ENCODE measurements at places on chromosomes 5 and 9.

DNA sequence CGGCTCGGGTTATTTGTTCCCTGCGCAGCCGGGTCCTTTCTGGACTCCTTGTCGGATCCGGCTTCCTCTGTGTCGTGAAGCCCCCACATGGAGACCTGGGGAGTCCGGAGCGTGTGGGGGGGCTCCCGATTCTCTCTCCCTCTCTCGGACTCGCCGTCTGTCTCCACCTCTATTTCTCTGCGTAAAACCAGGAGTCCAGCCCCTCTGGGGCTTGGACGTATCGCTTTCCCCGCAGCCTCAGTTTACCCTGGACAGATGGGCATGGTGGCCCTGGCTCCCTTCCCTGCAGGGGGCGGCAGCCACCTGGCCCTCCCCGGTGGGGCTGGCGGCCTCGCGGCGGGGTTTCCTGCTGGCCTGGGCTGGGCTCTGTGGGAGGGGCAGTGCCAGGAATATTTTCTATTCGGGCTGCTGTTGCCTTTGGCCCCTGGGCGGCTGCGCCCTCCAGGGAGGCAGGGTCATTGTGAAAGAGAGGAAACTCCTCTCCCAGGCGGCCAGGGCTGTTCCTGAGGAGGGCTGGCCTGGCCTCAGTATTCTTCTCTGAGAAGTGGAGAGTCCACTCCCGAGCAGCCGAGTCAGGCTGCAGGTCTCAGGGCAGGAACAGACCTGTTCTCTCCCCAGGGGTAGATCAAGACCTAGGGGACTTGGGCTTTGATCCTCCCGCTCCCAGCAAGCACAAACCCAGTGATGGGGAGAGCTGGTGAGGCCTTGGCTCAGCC is 665 bp downstream of the ASS1 start:
- DNase-seq, result no peak

- peak; percentile 82 for DNase-seq
These were observed 72.7 kb upstream of the FCN2 start for GRCh38 chr9:134807716-134808446.

- no peak for DNase-seq
These were observed 15.5 kb upstream of the LAMC3 start for GRCh38 chr9:130993303-130994030.

DNA sequence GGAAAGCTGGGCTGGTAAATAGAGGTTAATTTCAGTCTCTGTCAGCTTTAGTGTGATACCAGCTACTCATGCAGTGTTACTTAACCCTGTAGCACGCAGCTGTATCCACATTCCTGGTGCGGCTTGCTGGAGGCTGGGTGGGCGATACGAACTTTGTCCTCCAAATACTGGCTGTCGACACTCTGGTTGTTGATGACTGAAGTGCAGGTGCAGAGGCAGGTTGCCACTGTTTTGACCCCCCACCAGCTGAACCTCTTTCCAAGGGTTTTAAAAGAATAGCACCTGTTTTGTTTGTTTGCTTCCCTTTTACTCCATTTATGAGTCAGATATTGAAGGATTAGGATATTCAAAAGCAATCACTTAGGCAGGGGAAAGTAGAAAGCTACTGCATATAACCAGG is 4.4 kb upstream of the RABGAP1 start:
- no peak for DNase-seq

DNA sequence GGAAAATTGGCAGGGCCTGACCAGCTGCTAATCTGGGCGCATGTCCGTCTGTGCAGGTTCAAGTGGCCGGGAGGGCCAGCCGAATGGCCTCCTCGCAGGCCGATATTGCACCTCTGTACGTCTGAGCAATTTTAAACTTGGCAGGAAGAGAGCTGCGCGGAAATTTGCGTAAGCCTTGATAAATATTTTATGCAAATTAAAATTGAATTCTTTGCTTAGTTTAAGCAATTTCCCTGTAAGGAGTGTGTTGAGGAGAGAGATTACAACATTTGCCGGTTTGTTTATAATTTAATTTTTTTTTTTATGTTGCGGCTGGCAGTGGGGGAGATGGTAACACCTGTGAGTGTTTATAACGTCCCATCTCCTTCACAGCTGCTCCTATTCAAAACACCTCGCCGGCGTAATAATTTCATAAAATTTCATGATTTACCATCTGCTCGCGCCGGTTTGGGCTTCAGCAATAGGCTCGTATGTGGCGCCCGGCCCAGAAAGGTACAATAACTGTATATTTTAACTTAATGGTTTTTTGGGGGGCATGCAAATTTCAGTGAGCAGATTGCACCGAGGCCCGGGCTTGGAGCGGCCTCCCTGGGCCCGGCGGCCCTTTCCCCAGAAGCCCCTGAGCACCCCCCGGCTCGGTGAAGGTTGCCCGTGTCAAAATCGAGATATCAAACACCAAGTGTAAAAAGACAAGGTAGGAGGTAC is 269.4 kb upstream of the MVB12B start:
- DNase-seq, result no peak

GRCh38 chr9:100204796-100205195 is 105.8 kb downstream of the INVS start:
- DNase-seq, result no peak

DNA sequence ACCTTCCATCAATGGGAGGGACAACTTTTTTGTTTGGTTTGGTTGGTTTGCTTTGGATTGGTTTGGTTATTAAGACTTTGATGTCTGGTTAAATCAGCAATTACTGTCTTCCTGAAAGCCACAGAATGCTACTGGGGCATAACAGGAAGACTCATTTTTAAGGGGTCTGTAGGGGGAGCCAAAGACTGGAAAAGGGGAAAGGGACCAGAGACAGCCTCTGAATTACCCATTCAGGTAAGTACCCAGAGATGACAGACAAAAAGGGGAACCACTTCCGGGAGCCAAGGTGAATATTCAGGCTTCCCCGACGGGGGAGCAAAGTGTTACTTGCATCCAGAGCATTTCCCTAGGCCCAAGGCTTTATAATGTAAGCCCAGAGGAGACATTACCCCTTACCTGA is 4.6 kb upstream of the FEM1C start:
- no peak for DNase-seq

- no peak for DNase-seq
These were observed 20.2 kb downstream of the HRH2 start for GRCh38 chr5:175678074-175678473.

DNA sequence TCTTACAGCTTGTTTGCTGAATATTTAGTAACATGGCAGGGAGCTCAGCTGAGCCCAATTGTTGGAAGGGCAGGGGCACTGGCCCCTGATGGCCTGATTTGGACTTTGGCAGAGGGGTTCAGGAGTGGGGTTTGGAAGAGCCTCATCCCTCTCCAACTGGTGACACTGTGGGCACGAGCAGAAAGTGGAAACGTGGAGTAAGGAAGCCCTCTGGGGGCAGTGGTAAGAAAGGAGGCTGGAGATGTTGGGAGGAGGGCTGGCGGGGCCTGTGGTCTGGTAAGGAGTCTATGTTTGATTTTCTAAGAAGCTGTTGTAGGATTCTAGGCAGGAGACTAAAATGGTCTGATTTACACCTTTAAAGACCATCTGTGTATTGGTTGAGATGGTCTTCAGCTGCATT is 208.9 kb downstream of the HSPA4 start:
- no peak for DNase-seq

- DNase-seq, result no peak
These were observed 129.0 kb downstream of the PAPPA start for GRCh38 chr9:116282597-116282996.

- DNase-seq, result no peak
These were observed 135.4 kb upstream of the IER5L start for GRCh38 chr9:129313331-129313955.

- DNase-seq, result peak; percentile 99
These were observed 66.4 kb upstream of the PLPP1 start for GRCh38 chr5:55601204-55601618.

- no peak for DNase-seq
These were observed 172.7 kb downstream of the DIRAS2 start for GRCh38 chr9:90469865-90470387.

DNA sequence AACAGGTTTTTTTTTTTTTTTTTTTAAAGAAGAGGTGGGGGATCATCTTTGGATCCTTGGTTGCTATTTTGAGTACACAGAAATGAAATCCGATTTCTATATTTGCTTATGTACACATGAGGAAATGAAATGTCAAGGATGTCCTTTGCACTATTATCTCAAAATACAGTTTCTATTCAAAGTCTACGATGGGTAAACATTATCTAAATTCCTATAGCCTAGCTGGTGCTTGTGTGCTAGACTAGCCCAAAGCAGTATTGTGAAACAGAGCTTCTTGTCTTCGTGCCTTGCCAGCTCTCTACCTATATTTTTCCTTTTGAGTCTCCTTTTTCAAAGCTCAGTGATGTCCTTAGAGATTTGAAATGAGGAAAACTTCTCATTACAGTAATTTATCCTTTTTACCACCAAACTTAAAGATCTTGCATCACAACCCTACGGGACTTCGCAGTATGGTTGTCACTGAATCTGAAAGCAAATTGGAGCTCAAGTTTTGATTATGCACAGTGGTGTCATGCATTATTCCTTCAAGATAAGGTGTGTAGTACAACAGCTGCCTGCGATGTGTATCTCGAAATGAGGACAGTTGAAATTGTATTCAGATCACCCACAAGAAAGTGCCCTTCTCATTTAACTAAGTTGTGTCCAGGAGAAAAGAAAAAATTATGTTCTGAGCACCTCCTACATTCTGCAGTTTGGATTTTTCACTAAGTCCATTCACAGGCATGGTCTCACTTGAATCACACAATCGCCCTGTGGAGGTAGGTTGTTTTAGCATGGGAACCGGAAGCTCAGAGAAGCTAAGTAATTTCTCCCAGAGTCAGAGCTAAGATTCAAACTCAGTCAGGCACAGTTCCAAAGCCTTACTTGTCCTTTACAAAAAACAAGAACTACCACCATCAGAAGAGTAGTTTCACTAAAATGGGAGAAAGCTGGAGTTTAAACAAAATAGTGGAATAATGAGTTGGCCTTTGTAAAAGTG is 379.0 kb downstream of the GLIS3 start:
- DNase-seq, result no peak

- DNase-seq, result no peak
These were observed 247.7 kb upstream of the EDIL3 start for GRCh38 chr5:84632418-84632817.

- DNase-seq, result peak; percentile 12
These were observed 50.8 kb downstream of the DMRT2 start for GRCh38 chr9:1100945-1101344.

GRCh38 chr5:87399720-87400119 is 13.0 kb downstream of the CCNH start:
- DNase-seq, result no peak

- peak; percentile 44 for DNase-seq
These were observed 161.5 kb downstream of the ARL15 start for GRCh38 chr5:54148858-54149257.

DNA sequence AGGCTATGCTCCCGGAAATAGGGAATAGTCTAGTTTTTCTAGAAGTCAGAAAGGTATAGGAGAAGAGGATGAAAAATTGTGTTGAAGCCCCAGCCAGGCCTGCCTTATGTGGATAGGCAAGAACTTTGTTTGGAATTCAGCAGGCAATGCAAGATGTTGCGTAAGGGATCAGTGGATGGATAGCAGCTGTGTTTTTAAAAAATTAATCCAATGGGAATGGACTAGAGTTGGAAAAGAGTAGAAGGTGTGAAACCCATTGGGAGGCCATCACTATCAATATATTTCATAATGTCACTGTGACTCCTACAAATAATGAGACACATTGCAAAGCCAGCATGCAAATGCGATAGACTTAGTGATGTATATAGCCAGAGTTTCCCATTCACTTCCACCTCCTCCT is 281.9 kb downstream of the MARCHF11 start:
- DNase-seq, result no peak

DNA sequence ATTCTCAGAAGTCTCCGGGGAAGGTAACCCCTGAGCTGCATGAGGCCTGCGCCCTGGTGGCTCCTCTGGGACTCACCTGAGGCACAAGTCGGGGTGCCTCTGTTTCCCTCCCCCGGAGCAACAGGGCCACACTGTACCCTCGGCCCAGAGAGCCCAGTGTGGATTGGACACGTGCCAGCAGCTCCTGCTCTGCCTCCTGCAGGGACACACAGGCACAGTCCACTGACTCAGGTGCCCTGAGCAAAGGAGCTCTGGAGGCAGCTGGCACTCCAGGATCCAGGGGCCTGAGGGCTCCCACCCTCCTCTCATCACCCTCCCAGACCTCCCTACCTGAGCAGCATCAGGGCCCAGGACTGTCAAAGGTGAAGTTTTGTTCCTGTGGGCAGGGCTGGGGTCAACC is 29.5 kb downstream of the SLC35A4 start:
- no peak for DNase-seq

GRCh38 chr9:6818292-6818922 is 60.6 kb downstream of the KDM4C start:
- no peak for DNase-seq
